Right lobe of liver (tissue), 6 donors: ENCODE measurements at places on chromosomes 2 and 18.

GRCh38 chr2:240966906-240967680, 31.3 kb upstream of the SNED1 start:
- DNase-seq = peak; percentile 59

DNA sequence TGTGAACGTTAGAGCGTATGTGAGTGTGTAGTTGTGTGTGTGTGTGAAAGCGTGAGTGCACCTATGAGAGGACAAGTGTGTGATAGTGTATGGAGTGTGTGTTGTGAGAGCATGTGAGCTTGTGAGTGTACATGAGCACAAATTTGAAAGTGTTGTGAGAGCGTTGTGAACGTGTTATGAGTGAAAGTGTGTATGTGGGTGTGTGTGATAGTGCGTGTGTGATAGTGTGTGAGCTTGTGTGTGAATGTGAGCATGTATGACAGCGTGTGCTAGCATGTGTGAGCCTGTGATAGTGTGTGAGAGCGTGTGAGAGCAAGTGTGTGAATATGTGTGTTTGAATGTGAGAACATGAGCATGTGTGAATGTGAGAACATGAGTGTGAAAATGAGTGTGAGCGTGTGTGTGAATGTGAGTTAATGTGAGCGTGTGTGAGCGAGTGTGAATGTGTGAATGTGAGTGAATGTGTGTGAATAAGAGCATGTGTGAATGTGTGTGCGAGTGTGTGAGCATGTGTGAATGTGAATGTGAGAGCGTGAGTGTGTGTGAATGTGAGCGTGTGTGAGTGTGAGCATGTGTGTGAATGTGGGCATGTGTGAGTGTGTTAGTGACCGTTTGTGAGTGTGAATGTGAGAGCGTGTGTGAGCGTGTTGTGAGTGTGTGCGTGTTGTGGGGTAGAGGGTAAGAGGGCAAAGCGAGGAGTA, 25.0 kb downstream of the RALB start:
- no peak for DNase-seq

DNA sequence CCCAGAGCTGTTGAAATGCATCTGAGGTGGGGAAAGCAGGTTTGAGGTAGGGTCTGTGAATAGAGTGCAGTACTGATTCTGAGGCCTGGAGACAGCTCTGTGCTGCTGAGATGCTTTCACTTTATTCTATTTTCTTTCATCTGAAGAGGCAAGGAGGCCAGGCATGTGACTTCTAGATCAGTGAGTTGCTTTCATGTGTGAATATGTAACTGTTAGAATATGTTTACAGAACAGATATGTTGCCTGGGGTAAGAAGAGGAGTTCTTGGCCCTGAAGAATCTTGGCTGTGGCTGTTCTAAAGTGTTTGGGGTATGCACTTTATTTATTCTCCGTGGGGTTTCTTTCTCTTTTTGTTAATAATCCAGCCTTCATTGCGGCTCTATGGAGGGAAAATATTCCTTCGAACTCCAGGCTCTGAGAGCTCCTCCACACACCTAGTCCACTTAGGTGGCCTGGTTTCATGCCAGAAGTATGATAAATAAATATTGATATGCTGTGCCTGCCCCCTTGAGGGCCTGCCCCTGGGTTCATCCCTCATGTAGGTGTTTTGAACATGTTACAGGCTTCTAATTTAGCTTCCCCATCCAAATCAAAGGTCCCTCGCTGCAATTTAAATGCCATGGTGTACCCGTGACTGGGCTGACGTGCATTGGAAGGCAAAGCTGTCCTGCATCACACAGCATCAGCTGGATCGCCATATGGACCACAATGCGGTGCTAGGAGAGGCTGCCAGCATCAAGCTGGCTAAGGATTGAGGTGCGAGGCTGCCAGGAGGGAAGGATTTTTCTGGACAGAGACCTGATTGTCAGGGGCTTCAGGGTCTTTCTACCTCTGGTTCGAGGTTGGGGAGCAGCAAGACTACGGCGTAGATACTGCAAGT, 102.9 kb downstream of the PRKCE start:
- DNase-seq = no peak

- DNase-seq = no peak
Observed at GRCh38 chr2:12678186-12678585, 38.5 kb upstream of the TRIB2 start.

DNA sequence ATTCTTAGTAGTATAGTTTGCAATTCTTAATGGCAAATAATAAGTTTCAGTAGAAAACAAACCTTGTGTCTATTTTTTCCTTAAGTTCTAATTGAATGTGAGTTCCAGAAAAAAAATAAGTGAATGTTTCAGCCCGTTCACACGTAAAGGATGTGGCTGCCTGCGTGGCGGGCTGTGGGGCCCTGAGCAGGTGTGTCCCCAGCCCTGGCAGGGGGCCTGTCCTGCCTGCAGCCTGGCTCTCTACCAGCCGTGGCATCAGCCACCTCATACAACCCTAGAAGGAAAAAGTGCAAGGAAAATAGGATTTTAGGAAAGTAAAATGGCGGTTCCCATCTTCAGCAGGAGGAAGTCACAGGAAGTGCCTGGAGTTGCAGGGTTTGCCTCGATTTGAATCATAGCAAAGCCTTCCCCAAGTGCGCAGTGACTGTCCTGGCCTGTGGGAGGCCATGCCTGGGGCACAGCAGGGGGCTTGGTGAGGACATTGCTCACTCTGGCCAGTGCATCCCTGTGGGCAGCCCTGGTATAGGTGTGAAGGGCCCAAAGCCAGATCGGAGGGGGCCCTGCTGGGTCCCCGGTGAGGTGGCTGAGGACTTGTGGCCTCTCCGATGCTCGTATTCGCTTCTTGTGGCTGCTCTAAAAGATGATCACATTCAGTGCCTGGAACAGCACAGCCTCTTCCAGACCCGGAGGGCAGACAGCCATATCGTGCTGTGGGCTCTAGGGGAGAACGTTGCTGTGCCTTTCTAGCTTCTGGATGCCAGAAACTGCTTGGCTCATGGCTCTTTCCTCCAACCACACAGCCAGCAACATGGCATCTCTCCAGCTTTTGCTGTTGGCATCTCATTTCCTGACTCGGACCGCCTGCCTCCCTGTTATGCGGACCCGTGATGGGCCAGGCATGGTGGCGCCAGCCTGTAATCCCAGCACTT, 12.6 kb downstream of the DTYMK start:
- no peak for DNase-seq

- no peak for DNase-seq
Observed at GRCh38 chr2:207150284-207150683, 15.5 kb downstream of the KLF7 start.

DNA sequence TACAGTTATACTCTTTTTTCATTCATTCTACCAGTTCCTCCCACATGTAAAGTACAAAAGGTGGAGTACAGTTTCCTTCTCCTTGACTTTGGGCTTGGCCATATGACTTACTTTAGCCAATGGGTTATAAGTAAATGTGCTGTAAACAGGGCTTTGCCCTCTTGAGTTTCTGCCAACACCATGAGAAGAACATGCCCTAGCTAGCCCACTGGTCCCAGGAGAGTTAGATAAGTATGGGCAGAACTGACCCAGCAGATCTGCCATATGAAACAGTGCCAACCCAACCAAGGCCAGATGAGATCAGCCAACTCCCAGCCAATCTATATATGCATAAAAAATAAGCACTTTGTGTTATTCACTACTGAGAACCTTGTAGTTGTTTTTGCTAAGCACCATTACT, 25.5 kb downstream of the ZC3H8 start:
- no peak for DNase-seq

- DNase-seq = no peak
Observed at GRCh38 chr2:176585791-176586190, 316.5 kb downstream of the MTX2 start.

- DNase-seq = no peak
Observed at GRCh38 chr2:70703900-70704549, 64.0 kb downstream of the ADD2 start.

GRCh38 chr2:230592775-230593174, 119.9 kb upstream of the CAB39 start:
- DNase-seq = no peak

GRCh38 chr2:159227467-159227866, 59.0 kb downstream of the WDSUB1 start:
- no peak for DNase-seq

- no peak for DNase-seq
Observed at GRCh38 chr2:122707224-122707824, 951.9 kb downstream of the TSN start.

- no peak for DNase-seq
Observed at GRCh38 chr18:73614812-73615211, 532.8 kb downstream of the FBXO15 start.

- no peak for DNase-seq
Observed at GRCh38 chr2:42823744-42824453, 31.5 kb upstream of the HAAO start.

- no peak for DNase-seq
Observed at GRCh38 chr2:8006626-8007025, 675.2 kb upstream of the ID2 start.

GRCh38 chr2:153770359-153770991, 101.2 kb upstream of the GALNT13 start:
- DNase-seq = no peak

GRCh38 chr18:7224198-7224597, 6.7 kb upstream of the LRRC30 start:
- DNase-seq = no peak

GRCh38 chr2:20130821-20131645, 79.6 kb upstream of the LAPTM4A start:
- no peak for DNase-seq

- DNase-seq = no peak
Observed at GRCh38 chr2:119245841-119246230, 22.2 kb downstream of the STEAP3 start.

DNA sequence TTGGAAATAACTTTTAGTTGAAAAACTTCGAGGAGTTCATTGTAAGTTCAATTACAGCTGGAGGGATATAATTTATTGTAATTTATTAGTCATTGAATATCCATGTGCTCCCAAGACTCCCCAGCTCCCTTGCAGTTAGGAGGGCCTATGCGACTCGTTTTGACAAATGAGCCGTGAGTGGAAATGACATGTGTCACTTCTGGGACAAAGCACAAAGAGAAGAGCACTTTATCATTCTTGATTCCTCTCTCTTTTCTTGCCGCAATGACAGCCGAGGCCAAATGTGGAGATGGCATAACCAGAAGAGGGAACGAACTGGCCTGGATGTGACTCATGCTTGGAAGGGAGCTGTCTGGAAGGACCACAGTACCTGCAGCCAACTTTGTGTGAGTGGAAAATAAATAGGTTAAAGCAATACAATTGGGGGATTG, 44.2 kb upstream of the ITSN2 start:
- no peak for DNase-seq

DNA sequence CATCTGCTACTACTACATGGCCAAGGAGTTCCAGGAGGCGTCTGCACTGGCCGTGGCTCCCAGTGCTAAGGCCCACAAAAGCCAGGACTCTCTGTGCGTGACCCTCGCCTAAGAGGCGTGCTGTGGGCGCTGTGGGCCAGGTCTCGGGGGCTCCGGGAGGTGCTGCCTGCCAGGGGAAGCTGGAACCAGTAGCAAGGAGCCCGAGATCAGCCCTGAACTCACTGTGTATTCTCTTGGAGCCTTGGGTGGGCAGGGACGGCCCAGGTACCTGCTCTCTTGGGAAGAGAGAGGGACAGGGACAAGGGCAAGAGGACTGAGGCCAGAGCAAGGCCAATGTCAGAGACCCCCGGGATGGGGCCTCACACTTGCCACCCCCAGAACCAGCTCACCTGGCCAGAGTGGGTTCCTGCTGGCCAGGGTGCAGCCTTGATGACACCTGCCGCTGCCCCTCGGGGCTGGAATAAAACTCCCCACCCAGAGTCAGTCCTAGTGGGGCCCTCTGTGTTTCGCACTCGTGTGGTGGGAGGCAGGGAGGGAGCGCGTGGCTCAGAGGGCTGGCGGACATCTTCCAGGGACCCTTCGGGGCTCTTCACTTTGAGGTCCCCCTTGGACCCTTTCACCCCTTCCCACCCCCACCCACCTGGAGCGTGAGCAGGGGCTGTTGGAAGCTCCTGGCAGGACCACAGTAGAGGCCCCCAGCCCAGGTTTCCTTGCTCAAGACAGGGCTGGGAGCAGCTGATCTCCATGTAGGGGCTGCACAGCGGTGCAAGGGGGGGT, 5.7 kb downstream of the GPR35 start:
- DNase-seq = peak; percentile 40

GRCh38 chr2:159795841-159796690, 1.9 kb downstream of the CD302 start:
- no peak for DNase-seq
